ENCODE measurements at places on chromosomes 16 and 17. TPM values are rescaled to one million over a fixed set of nuclear protein-coding genes. Genes with fewer than 3 reads are reported as not detected.

The EXOC3L1 gene
- total RNA-seq, result 1.6 TPM

The SMIM36 gene
- not detected for total RNA-seq

The G6PC1 gene
- not detected for total RNA-seq

The GDPD1 gene
- 0.18 TPM for total RNA-seq

The TEKT5 gene
- not detected for total RNA-seq

The KRTAP4-5 gene
- total RNA-seq, result not detected

The PTX4 gene
- not detected for total RNA-seq

The ADGRG3 gene
- total RNA-seq, result not detected

The PIMREG gene
- total RNA-seq, result 15.2 TPM

The TRIM72 gene
- not detected for total RNA-seq

The IRX3 gene
- 12.2 TPM for total RNA-seq

The LPCAT2 gene
- total RNA-seq, result 2.7 TPM

The CDT1 gene
- total RNA-seq, result 7.3 TPM

The CDH8 gene
- total RNA-seq, result not detected

The TNFRSF17 gene
- not detected for total RNA-seq

The FNDC8 gene
- total RNA-seq, result not detected

The CDR2L gene
- total RNA-seq, result 24.8 TPM

The ANKRD40CL gene
- total RNA-seq, result not detected

The LGALS9 gene
- total RNA-seq, result under 0.01 TPM

The PPP1R27 gene
- not detected for total RNA-seq

The MPP2 gene
- total RNA-seq, result 10.3 TPM

The KCNAB3 gene
- total RNA-seq, result not detected

The ZNF771 gene
- total RNA-seq, result 11.9 TPM

The TM4SF5 gene
- not detected for total RNA-seq

The DHRS11 gene
- 4.0 TPM for total RNA-seq

The CCDC92B gene
- not detected for total RNA-seq

The TENT4B gene
- total RNA-seq, result 7.6 TPM

The WFIKKN2 gene
- total RNA-seq, result not detected

The ZNF469 gene
- total RNA-seq, result 7.0 TPM

The IRF8 gene
- total RNA-seq, result not detected

The CFAP97D1 gene
- total RNA-seq, result not detected

The HOXB8 gene
- total RNA-seq, result not detected

The LDHD gene
- 5.4 TPM for total RNA-seq

The XYLT1 gene
- 4.2 TPM for total RNA-seq

The C16orf90 gene
- not detected for total RNA-seq

The SRCIN1 gene
- not detected for total RNA-seq

The ATXN7L3 gene
- 47.6 TPM for total RNA-seq

The C1QL1 gene
- not detected for total RNA-seq

The KIF2B gene
- total RNA-seq, result not detected

The WNK4 gene
- 2.0 TPM for total RNA-seq

The RNPS1 gene
- 144 TPM for total RNA-seq

The GRAP gene
- 0.72 TPM for total RNA-seq

The MSLN gene
- total RNA-seq, result not detected

The KRTAP2-3 gene
- not detected for total RNA-seq

The PMFBP1 gene
- total RNA-seq, result not detected

Measured in cardiac atrium fibroblast (primary cell).